NCI-H1105 treated with DMSO at 0.1 percent for 48 hours (cell line): ENCODE measurements at places on chromosomes 13 and 19.

DNA sequence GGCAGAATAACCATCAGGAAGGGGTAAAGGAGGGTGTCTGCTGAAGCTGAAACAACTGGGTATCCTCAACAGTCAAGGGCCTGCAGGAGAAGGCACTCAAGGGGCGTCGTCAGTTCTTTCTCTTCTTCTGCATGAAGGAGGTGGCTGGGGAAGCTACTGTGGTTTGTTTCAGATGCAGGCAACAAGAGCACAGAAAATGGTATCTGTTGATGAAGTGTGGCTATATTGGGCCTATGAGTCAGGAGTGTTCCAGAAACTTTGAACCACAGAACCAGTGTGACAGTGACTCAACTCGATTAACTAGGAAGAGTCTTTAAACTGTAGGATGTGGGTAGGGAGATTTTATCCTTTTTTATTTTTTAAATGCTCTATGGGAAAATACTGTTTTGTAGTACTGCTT, 686.3 kb downstream of the FGF9 start:
- DNase-seq = no peak

GRCh38 chr13:65868099-65868498, 1362.0 kb downstream of the PCDH9 start:
- DNase-seq = no peak

GRCh38 chr13:112642090-112642460, 47.8 kb upstream of the ATP11A start:
- DNase-seq = no peak

- DNase-seq = no peak
Measured at GRCh38 chr19:34171539-34171876, 796 bp upstream of the LSM14A start.

GRCh38 chr19:40721936-40722661, 5.2 kb downstream of the ITPKC start:
- no peak for DNase-seq

- no peak for DNase-seq
Measured at GRCh38 chr13:107788464-107789165, 426.7 kb downstream of the LIG4 start.

DNA sequence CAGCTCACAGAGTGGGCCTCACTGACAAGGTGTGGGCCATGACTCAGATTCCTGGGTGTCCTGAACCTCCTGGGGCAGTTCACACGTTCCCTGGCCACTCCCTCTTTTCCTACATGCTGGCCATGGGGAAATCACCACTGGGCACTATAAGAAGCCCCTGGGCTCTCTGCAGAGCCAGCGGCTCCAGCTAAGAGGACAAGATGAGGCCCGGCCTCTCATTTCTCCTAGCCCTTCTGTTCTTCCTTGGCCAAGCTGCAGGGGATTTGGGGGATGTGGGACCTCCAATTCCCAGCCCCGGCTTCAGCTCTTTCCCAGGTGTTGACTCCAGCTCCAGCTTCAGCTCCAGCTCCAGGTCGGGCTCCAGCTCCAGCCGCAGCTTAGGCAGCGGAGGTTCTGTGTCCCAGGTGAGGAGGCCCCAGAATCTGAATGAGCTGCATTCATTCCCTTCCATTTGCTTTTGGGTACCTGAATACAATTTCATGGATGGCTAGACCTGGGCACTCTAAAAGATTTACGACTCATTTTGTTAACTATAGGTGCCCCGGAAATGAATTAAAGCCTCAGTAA, at the start of gene OLFM4:
Gene OLFM4, plus strand, starts transcription at position 177 of the 567 bp plus-strand sequence. Its CDS starts 24 bp downstream, at position 201.
- no peak for DNase-seq

- DNase-seq = peak; percentile 96
Measured at GRCh38 chr19:55599842-55600661, at the start of gene ZNF524. TSS of gene ZNF524 (plus strand) at chr19:55600288. CDS start at chr19:55602113, 1,825 bp downstream.

DNA sequence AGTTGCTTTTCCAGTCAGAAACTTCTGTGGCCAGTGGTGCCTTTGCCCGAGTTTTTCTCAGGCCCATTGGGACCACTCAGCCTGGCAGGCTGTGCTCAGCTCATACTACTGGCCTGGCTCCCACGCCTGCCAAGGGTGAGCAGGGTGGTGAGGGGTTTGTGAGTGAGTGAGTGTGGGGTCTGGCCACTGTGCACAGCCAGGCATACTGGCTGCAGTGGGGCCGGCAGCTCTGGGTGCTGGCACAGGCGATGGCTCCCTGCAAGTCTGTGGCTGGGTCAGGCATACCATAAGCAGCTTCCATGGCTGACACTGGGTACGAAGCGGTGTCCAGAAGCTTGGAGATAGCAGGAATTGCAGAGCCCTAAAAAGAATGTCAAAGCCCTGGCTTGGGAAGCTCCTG, 161.0 kb downstream of the SLITRK6 start:
- no peak for DNase-seq

DNA sequence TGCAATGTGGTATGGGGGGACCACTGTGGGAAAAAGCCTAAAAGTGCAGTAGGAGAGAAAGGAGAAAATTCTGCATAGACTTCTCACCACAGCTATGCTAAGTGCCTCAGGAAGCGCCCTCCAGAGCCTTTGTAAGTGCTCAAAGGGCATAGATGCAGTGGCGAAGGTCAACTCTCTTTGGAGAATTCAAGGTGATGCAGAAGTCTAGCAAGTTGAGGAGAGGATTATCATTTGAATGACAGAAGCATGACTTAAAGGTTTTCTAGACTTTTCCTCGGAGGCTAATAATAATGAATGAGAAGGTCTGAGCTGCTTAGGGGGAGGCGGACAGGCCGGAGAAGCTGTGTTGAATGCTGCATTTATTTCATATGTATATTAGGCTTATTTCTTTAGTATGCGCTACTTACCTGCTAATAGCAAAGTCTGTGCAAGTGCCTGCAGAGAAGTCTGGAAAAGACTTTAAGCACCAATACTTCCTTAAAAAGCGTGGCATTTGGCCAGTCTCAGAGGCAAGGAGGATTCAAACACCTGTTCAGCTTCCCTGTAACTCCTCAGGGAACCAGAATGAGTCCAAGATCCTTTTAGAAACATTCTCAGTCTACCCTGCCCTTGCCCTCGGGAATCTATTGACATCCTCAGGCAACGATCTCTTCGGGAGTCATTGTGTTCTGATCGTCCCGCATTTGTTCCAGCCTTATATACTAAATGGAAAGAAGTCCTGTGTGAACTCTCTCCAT, 56.2 kb downstream of the FLT1 start:
- no peak for DNase-seq

DNA sequence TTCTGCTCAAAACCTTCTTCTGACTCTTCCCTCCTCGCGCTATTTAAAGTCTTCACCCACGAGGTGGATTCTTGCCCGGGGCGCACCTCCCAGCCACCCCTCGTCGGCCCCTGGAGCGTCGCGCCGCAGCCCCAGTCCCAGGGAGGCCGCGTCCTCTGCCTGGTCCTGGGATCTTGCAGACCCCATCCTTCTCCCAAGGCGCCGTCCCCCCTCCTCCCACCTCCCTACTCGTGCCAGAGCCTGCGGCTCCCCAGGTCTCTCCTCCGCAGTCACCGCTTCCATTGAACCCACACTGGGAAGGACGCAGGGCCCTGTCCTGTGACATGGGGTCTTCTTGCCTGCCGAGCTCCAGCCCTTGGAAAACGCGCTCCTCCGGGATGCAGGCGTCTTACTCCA, 486 bp downstream of the ZNF808 start:
- no peak for DNase-seq

- DNase-seq = no peak
Measured at GRCh38 chr13:102839462-102839861, 6.4 kb upstream of the ERCC5 start.

- no peak for DNase-seq
Measured at GRCh38 chr19:46932346-46932745, 71.5 kb downstream of the ARHGAP35 start.

DNA sequence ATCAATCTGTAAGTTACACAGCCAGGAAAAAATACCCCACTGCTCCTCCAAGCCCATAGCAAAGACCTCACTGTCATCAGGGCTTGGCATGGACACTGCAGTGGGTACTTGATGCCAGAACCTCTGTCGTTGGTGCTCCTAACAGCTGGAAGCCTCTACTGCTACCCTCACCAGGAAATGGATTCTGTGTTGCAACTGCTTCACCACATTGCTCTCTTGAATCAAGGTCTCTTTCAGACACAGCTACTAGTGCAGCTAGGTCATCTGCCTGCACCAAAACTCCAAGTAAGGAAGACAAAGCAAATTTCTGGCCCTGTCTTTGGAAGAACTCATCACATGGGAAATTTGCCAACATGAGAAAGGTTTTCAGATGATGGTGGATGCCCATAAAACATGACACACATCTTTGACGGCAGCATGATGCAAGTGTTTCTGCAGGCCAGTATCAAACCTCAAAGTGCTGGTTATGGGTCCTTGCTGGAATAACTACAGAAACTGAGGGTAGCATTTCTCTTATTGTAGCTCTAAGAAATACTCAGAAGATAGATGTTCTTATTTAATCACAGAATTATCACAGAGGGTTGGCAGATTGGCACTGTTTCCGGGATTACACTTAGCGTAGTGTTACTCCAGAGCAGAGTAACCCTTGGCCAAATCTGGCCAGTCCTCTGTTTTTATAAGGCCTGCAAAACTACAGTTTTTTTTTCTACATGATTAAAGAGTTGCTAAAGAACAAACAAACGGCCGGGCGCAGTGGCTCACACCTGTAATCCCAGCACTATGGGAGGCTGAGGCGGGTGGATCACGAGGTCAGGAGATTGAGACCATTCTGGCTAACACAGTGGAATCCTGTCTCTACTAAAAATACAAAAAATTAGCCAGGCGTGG, 12.9 kb upstream of the PCCA start:
- no peak for DNase-seq

- DNase-seq = no peak
Measured at GRCh38 chr13:98810746-98811145, 58.3 kb upstream of the SLC15A1 start.

GRCh38 chr13:79297128-79297527, 108.9 kb downstream of the RBM26 start:
- DNase-seq = no peak

DNA sequence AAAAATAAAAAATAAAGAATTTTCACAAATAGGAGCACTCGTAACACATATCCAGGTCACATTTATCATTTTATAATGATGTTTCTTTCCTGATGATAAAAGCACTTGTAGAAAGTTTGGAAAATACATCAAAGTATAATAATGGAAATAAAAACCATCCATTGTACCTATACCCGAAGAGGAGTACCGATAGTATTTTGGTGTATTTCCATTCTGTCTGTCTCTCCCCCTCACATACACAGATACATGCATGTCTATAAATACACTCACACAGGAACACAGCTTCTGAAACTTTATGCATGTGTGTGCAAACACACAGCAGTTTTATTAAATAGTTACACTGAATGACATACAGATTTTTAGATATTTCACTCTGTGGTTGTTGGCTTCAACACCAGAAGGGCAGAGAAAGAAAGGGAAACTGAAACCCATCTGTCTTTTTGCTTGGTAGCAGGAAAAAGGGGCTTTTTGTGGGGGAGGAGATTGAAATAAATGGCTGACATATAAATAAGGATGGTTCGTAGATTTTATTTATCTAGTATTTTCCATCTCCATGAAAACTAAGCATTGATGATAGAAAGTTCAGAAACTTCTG, 114.8 kb downstream of the LRCH1 start:
- no peak for DNase-seq
